SK-MEL-5 (cell line): ENCODE measurements at places on chromosomes 2 and 18. TPM values are rescaled to one million over a fixed set of nuclear protein-coding genes. Genes with fewer than 3 reads are reported as not detected.
A peak's percentile ranks its signal among the peaks of the same experiment; 100 is the strongest.

TBR1 gene
- total RNA-seq = not detected in 2 replicates

IL1RL2 gene
- total RNA-seq = not detected in 2 replicates

GALNT3 gene
- total RNA-seq = 75.9 and 89.9 TPM in 2 replicates

EIF2AK3 gene
- 25.2 and 27.3 TPM in 2 replicates for total RNA-seq

CD302 gene
- 12.0 and 13.4 TPM in 2 replicates for total RNA-seq

ACADL gene
- not detected in 2 replicates for total RNA-seq

KCTD1 gene
- 11.6 and 11.9 TPM in 2 replicates for total RNA-seq

ARL4C gene
- 4.3 and 6.1 TPM in 2 replicates for total RNA-seq

FAM237A gene
- not detected in 2 replicates for total RNA-seq

IL1F10 gene
- not detected in 2 replicates for total RNA-seq

CLEC4F gene
- total RNA-seq = not detected in 2 replicates

IL1B gene
- 0.69 TPM in 1 of 2 replicates, not detected in the other for total RNA-seq

KCNG3 gene
- 4.8 and 5.0 TPM in 2 replicates for total RNA-seq

DNA sequence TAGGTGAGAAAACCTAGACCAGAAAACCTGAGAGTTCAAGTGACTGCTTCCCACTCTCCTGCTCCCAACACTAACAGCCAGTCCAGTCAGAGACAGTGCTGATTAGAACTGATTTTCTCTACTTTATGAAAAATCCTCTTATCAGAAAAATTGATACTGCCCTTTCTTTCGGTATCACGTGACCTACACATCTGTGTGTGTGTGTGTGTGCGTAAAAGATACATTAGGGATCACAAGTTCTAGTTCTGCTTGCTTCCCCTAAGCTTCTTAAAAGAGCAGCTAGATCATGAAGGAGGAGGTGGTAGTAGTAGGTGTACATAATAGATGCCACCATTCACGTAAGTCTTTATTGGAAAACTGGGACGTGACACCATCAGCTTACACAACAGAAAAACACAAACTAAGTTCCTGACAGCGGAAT lies 1.5 kb downstream of the ARL5A start:
- DNase-seq = peak; percentile 4

GRCh38 chr2:142944264-142944663 lies 66.8 kb downstream of the KYNU start:
- no peak for DNase-seq

DNA sequence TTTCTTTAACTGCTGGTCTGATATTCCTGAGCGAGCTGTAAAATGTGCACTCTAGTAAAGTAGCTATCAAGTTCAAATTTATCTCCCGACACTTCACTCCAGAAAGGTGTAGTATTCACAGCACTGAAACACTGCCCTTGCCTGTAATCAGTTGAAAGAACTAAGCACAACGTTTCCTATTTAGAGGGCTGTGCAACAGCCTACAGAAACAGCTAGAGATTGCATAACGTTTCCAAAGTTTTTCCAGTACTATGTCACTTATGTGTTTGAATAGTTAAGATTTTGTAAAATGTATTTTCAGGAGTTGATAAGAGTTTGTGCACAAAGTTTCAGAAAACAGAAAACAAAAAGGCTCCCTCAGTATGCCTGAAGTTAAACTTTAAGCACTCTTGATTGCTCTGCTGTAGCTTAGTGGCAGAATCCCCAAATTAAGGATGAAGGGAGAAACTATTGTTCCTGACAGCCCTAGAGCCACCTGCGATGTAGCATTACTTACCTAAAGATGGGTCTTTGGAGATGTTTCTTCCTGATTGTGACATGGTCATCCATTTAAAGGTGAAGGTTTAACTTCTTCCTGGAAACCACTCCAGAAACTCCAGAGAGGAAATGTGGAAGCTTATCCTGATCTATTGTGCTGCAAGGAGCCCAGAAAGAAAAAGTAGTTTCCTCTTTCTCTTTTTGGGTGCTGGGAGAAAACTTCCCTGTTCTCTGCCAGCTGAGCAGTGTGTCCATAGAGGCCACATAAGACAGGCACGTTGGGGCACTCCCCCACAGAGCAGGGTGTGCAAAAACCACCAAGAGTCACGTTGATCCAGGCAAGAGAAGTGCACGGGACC lies 536 bp downstream of the PDE1A start:
- no peak for DNase-seq

- no peak for DNase-seq
Observed at GRCh38 chr2:184186436-184186835, 411.9 kb upstream of the ZNF804A start.

- no peak for DNase-seq
Observed at GRCh38 chr18:25019931-25020330, 332.0 kb downstream of the ZNF521 start.

DNA sequence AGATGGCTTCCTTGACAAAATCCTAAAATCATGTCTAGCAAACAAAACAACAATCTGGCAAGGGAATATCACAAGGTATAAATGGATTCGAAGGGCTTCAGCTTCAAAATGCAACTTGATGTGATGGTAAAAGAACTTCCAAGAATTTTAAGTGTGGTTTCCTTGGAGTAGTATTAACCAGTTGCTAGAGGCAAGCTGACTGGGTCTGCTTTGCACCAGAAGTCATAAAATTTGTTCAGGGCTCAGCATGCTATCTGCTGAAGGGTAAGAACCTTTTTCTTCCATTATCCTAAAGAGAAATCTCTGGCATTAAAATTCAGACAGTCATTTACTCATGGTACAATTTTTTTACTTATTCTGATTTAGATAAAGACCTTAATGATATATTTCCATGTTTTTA lies 516.7 kb downstream of the TXNL1 start:
- no peak for DNase-seq

DNA sequence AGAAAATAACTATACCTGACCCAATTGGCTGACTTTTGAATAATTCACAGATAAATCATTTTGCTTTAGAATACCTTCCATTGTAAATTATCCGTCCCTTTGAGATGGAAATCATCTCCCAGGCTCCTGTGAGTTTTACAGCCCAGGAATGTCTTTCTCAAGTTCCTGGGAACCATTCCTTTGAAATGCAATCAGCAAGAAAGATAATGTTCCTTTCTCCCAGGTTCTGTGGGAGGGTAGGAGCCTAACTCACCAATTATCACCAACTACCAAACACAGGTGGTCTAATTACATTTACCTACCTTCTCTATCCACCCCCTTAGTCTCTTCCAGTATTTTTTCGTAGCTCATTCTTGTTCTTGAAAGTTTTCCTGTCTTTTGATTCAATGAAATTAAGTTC lies 1016.0 kb downstream of the SOCS6 start:
- no peak for DNase-seq

DNA sequence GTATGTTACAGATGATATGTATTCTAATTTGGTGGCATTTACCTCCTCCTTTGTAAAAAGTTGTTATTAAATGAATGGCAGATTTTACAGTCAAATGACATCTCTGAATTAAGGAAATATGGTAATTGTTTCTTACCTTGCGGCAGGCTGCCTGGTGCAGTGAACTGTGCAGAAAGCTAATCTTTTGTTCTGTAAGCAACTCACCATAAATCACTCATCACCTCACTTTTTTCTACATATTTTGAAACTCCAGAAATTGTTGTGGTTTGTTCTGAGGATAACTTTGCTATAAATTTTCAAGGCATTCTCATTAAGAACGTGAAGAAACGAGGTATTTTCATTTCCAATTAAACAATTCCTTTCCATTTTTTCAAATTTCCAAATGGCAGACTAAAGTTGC lies 52.7 kb downstream of the ST6GAL2 start:
- DNase-seq = no peak

DNA sequence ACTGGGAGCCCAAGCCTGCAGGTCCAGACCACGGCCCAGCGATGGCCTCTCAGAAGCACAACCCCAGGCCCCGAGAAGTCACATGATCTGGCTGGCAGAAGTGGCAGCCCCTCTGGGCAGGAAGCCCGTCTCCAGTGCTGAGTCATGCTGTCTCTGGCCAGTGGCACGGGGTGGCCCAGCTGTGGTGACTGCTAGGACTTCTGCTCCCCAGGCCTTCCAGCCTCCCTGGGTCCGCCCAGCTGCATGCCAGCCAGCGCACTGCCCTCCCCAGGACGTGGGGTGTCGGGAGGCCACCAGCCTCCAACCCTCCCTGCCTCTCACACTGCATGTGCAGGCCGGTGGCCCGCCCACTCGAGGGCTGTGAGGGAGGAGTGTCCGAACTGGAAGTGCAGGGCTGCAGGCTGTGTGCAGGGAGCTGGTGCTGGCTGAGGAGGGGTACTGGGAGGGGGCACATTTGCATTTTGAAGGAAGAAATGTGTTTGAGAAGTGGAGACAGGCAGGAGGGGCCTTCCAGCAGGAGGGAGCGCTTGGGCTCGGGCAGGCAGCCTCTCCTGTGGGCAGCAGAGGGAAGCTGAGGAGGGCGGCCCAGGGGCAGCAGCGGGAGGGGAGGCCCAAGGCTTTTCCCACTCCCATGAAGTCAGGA lies 17.0 kb upstream of the HPCAL1 start:
- peak; percentile 63 for DNase-seq

- no peak for DNase-seq
Observed at GRCh38 chr2:205148755-205149154, 533.5 kb upstream of the NRP2 start.

GRCh38 chr2:216649574-216649973 lies 16.4 kb downstream of the IGFBP2 start:
- DNase-seq = no peak

- DNase-seq = no peak
Observed at GRCh38 chr18:9846162-9846925, 39.4 kb upstream of the TXNDC2 start.

DNA sequence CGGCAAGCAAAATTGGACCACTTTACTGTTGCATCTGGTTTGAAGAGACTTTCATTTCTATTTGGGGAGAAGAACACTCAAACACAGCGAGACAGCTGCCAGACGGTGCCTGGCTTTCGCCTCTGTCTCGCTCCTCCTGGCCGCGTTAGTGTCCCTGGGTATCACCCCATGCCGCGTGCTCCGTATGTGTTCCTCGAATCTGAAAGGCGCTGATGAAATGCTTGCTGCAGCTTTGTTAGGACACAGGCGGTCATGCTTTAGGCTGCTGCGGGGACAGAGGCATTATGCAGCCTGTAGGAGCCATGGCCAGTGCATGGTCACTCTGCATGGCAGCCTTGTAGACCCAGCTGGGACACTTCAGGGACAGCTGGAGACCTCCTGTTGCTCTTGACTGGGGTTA lies 53.9 kb downstream of the LDLRAD4 start:
- no peak for DNase-seq

DNA sequence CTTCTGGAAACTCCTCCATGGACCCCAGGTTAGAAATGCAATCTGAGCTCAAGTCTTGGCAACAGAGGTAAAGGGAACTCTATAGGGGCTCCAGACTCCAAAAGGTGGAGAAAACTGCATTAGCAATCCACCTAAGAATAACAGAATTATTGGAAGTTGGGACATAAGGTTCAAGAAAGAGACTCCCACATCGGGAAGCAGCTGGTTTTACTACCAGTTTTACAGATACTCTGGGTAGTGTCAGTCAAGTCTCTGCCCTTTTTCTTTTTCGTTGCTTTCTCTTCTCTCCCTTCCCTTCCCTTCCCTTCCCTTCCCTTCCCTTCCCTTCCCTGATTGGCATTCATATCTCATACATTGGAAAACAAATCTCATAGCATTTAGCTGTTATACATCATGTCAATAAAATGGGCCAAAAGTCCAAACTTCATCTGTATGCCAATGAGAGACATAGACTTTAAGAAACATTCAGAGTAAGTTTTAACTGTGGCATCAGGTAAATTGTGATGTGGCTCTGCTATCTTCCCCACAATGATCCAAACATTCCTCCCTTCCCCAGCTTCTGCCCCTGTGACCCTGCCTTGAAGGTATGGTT lies 166.7 kb downstream of the KCNE4 start:
- no peak for DNase-seq

GRCh38 chr2:222643134-222643533 lies 12.8 kb downstream of the FARSB start:
- DNase-seq = no peak

- DNase-seq = no peak
Observed at GRCh38 chr2:175903384-175903936, 98.6 kb downstream of the LNPK start.

DNA sequence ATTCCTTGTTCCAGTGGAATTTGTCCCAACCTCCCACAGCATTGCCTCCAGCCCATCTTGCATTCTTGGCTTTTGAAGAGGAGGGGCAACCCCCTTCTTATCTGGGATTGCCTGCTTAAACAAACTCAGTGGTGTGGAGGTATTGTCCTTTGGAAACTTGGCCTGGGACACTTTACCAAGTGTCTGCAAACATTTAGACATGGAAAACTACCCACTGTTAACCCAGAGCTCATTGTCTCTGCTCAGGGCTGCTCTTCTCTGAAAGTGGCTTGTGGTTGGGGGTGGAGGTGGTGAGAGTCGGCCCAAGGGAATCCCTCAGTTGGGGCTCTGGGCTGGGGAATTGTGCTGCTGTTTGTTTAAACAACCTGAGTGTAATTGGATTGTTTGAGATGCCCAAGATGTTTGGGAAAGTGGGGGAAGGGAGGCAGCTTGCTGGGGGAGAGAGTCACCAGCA lies 178.3 kb upstream of the GATA6 start:
- no peak for DNase-seq

- DNase-seq = no peak
Observed at GRCh38 chr18:72808680-72809079, 59.1 kb downstream of the NETO1 start.

- DNase-seq = no peak
Observed at GRCh38 chr2:106575955-106576354, 88.8 kb downstream of the CD8B2 start.

DNA sequence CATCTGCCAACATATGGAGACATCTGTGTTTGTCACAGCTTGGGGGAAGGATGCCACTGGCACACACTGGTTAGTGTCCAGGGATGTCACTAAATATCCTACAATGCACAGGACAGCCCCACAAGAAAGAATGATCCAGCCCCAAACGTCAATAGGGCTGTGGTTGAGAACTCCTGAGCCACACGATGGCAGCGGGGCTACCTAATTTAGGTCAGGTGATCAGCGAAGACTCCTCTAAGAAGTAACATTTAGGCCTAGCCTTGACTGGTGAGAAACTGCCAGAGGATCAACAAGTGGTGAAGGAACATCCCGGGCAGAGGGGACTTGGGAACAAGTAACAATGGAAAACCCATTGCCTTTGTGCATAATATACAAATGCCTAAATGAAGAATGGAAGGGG lies 5.0 kb upstream of the TGIF1 start:
- DNase-seq = no peak

- DNase-seq = no peak
Observed at GRCh38 chr2:43123981-43124686, 102.3 kb downstream of the ZFP36L2 start.

DNA sequence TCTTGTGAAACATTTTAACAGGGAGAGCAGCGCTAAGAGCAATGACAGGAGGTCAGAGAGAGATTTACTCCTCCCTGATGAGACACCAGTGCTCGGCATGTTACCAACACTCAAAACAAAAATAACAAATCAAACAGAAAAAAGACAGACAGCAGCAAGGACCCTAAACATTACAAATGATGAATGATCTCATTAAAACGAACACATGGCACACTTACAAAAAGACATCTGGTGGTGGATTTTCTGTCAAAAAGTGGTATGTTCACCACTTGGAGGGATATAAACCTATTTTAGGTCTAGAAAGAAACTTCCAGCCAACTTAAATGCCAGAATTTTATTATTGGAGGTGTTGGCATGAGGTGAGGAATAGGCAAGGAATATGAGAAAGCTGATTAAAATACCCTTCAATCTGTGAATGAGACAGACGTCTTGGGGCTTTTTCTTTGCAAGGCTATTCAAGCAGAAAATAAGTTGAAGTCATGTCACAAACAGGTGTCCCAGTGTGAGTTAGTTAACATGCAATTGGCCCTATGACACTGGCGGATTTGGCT lies 112.8 kb downstream of the PRELID3A start:
- DNase-seq = no peak

GRCh38 chr2:197809064-197809463 lies 4.7 kb downstream of the PLCL1 start:
- DNase-seq = no peak
